NCI-H2081 (cell line): ENCODE measurements at places on chromosomes 6 and 20.
A peak's percentile ranks its signal among the peaks of the same experiment; 100 is the strongest.

DNA sequence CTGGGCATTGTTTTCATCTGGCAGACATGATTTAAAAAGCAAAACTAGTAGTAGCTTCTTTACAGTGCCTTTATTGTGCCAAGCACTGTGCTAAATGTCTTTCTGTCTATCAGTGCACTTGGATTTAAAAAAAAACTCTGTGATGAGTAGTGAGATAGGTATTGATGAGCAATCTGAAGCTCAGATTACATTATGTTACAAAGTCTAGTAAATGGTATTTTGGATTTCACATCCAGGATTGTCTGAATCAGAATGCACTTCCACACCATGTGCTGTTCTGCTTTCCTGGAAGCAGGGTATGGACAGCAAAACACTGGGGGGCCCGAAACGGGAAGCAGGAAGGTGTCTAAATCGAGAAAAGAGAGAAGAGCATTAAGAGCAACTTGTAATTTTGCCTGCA lies 103.4 kb upstream of the CCN2 start:
- no peak for DNase-seq

- DNase-seq = no peak
Measured at GRCh38 chr6:136439514-136440190, 110.6 kb downstream of the MAP7 start.

- peak; percentile 74 for DNase-seq
Measured at GRCh38 chr20:21099751-21100577, 6.2 kb downstream of the LINC00237 start.

DNA sequence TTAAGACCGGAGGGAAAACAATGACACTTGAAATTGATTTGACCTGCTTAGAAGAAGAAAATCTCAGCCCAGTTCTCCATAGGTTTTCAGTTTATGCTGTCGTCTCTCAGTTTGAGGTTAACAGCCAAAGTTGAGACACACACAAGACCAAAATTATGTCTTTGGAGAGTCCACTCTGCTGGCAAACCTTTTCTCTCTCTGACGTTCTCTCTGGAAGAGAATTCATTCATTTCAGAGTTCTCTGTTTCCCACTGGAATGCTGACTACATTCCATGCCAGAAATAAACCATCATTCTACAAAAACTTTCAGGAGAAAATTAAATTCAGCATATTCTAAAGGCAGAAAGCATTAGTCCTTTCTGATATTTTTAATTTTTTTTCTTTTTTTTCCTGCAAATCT lies 155.2 kb downstream of the TFAP2A start:
- DNase-seq = no peak

GRCh38 chr6:158764183-158764849 lies 54.9 kb downstream of the EZR start:
- DNase-seq = no peak

GRCh38 chr6:2684103-2684749 lies 66.5 kb downstream of the MYLK4 start:
- no peak for DNase-seq

GRCh38 chr20:40651151-40651550 lies 37.9 kb downstream of the MAFB start:
- DNase-seq = no peak

DNA sequence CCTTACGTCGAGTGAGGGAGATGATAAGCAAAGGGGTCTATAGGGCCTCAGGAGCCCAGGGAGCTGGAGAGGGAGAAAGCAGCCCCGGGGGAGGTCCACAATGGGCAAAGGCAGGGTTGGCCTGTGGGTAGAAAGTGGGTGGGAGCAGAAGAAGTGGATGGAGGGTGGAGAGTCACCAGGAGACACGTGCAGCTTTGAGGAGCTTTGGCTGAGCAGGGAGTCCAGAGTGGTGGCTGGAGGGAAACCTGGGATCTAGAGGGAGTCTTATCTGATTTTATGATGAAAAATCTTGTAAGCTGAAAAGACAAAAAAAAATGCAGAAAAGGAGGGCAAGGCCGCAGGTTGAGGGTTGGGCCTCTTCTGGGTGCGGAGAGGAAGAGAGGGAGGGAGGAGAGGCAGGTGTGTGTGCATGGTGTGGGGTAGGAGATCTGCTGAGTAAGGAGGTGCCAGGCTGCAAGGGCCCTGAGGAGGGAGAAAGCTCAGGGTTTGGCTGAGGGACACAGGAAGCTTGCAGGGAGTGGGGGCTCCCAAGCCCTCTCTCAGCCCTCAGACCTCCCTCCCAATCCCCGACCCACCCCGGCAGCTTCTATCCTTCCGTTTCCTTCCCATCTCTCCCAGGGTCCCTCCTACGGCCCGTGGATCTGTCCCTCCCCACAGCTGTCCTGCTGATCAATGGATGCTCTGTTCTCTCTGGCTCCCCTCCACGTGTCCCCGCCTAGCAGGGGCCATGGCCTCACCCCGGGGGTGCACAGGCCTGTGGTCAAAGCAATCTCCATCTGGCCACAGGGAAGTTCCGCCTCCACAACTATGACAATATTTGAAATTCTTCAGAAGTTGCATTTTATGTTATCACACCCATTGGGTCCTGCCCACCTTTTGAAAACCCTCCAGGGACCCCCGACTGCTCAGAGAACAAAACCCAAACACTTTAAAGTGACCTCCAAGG lies 17.1 kb upstream of the BPI start:
- no peak for DNase-seq

GRCh38 chr6:160036790-160037206 lies 67.9 kb downstream of the IGF2R start:
- no peak for DNase-seq

DNA sequence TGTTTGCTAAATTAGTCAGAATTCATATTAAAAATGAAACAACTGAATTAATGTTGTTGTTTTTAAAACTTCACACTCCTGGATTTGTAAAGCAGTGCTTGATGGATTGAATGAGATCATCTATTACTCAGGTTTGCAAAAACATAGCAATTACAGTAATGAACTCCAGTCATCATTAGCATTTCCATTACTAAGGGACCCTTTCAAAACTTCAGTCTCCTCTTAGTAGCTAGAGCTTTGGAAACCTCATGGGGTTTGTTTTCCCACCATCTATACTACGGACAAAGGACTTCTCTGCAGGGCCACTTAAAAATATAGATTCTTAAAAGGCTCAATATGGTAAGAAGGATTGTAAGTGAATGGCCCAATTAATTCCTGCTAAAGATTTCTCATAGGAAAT lies 209.9 kb upstream of the PRND start:
- no peak for DNase-seq

GRCh38 chr6:44734886-44735629 lies 347.6 kb downstream of the CDC5L start:
- no peak for DNase-seq

- DNase-seq = no peak
Measured at GRCh38 chr20:2890742-2891141, 17.5 kb downstream of the PTPRA start.

DNA sequence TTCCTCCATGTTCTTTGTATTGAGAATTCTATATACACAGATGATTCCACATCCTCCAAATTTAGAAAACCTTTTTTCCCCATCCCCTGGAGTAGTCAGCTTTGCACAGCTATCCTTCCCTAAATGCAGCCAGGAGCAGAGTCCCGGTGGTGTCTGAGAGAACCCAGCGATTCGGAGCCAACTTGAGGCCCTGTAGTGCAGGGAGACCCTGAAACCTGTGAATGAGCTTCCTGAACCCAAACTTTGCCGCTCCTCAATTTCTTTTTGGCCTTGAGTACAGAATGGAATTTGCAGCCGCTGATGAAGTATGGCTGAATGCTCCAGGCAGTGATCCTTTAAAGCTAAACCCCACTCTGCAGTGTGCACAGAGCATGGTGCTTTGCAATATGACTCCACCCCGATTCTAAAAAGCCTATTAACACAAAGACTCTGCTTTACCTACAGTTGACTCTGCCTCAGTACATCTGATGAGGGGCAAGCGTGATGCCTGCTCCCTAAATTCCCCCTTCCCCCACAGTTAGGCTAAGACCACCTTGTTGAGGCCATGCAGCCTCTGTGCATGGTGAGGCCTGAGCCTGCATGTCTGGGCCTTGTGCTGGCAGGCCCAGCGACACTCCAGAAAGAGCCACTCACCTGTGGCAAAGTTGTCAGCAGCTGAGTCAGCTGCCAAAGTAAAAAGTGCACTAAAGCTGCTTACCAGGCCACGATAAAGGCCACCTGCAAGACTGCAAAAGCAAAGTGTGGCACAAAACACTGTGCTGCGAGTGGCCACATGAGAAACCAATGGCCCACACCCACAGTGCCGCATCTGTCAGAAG lies 82.1 kb downstream of the PLEKHG1 start:
- DNase-seq = no peak

DNA sequence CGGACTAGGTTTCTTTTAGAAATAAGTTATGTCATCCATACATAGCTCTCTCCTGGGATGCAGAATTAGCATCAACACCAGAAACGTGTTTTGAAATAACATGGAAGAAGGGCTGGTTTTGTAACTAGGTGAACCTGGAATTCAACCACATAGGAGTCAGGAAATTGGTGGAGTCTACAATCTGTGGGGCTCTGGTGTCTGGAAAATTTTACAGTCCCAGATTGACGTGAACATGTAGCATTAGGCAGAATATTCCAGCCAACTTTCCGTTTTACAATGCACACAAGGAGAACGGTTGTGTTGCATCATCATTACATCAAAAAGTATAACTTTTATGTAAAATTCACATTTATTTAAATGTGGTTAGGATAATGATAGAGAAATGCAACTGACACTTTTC lies 1.9 kb downstream of the KCNQ5 start:
- DNase-seq = no peak

DNA sequence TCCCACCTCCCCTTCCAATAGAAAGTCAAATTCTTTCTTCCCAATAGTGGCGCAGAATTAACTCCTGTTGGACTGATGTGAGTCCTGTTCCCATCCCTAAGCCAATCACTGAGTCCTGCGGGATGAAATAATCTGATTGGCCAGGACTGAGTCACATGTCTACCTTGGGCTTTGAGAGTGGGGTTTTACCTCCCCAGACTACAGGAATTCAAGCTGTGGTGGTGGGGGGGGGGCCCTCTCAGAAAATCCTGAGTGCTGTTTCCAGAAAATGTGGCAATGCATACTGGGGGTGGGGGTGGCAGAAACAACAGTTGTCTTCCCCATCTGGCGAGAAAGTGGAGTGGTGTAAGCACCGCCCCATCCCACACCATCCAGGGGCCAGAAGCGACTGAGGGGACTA lies 65.7 kb downstream of the CTCFL start:
- no peak for DNase-seq

- DNase-seq = no peak
Measured at GRCh38 chr20:24634855-24635254, 165.4 kb downstream of the SYNDIG1 start.

GRCh38 chr6:83019741-83020140 lies 45.9 kb downstream of the UBE3D start:
- no peak for DNase-seq

- DNase-seq = no peak
Measured at GRCh38 chr6:165717732-165718465, 54.9 kb upstream of the PDE10A start.
